Chondrocyte (in vitro differentiated cells): ENCODE measurements at places on chromosomes 13 and 19. TPM values are rescaled to one million over a fixed set of nuclear protein-coding genes. Genes with fewer than 3 reads are reported as not detected.

NCAN gene
- total RNA-seq, result not detected in 3 replicates

SIRT6 gene
- 19.5 to 21.9 TPM (median 19.7 TPM) in 3 replicates for total RNA-seq

GRCh38 chr13:73772449-73773167, 361.6 kb downstream of the KLF12 start:
- H3K27ac ChIP-seq, result no peak overlapping the region
- H3K36me3 ChIP-seq, result peaks cover 12% of the 10 kb centered on the region
- H3K27me3 ChIP-seq, result no peaks in the 10 kb centered on the region
- no peak for DNase-seq
- H3K4me1 ChIP-seq, result peaks cover 7% of the 10 kb centered on the region

DNA sequence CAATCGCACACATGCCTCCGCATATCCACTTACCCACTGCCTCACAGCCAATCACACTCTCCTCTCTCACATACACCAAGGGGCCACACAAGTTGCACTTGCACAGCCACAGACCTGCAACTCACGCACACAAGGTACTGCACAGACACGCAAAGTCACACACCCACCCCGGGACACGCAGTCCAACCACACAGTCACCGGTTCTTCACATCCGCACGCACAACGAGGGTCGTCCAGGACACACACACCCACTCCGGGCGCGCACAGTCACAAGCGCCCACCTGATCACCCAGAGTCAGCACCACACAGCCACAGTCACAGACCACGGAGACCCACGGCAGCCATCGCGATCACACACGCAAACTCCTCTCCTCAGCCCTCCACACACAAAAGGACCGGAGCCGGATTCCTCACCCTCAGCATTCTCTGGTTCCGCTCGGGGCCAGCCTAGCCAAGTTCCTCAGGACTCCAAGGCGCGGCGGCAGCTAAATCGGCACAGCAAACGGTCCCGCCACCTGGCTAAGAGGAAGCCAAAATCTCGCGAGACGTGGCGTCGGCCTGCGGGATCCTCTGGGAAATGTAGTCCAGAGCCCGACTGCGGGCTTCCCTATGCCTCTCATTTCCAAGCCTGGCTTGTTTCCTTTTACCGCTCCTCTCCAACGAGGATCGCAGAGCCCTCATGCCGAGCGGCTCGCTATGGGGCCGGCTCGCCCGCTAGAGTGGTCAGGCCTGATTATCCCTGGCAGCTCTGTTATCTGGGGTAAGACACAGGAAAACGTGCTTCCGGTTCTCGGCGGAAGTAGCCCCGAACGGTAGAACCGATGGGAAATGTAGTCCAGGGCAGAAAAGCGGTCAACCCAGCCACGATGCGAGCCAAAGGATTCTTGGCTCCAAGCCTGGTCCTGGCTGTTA, at the start of gene ZNF850:
TSS of gene ZNF850 (minus strand) at position 497 of the 912 bp plus-strand sequence. CDS start 10,201 bp downstream, outside the sequence.
- peaks cover 9% of the 10 kb centered on the region for H3K36me3 ChIP-seq
- no peaks in the 10 kb centered on the region for H3K27me3 ChIP-seq
- H3K27ac ChIP-seq, result peak within 1 kb of the TSS; percentile 99
